RWPE1 (cell line): ENCODE measurements at places on chromosomes 3 and 15.

DNA sequence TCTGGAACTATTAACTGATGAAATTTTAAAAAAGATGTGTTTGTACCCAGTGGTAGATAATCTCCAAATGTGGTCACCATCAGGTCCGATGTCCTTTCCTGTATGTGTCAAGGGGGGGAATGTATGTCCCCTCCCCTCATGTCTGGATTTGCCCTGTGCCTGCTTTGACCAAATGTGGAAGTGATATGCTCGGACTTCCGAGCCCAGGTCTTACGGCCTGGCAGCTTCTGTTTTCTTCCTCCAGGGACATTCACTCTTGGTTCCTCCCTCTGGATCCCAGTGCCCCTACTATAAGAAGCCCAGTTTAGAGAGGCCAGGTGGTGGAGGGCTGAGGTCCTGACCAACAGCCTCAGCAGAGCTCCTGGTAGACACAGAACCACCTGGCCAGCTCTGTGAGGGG lies 75.5 kb downstream of the CCR1 start:
- DNase-seq: no peak

DNA sequence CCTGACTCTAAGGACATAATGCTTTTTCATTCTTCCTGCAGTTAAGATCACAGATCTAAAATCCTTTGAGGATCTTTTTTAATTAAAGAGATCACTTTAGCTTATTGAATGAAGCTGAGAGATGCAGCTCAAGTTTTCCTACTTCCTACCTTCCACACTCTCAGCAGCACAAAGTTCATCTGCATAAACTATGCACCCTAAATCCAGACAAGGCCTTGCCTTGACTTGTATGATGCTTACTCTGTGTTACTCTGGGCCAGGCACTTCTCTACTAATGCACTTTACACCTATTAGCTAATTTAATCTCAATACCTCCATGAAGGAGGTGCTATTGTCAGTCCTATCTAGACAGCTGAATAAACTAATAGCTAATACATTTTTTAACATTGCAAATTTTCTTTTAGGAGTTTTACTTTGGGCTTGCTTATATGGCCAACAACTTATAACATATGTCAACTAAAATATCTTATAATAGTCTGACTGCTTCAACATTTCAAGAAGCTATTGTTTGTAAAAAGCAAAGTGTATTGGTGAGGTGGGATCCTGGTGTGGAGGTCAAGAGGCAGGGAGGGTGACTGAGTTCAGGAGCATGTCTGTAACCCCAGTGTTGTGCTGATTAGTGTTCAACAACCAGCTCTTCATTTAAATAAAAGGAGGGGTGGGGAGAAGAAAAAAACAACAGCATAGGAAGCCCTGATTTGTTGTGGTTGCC lies 172.4 kb upstream of the ATP11B start:
- DNase-seq: no peak

DNA sequence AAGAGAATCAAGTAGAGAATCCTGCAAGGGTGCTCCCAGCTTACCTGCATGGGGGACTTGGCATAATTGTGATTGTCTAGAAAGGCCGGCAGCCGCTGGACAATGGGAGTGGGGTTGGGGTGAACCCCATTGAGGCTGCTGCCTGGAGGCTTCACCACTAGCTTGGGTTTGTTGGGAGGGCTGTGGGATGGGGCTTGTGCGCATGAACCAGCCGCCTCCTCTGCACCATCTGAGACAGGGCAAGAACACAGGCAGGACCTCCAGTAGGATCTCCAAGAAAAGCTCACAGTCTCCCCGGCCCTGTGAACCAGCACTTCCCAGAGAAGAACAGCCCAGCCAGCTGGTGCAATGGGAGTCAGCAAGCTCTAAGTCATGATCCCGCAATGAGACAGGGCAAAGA lies 39.8 kb downstream of the SEMA3G start:
- DNase-seq: no peak

GRCh38 chr3:59253523-59253922 lies 203.7 kb upstream of the CFAP20DC start:
- DNase-seq: no peak
